Lower lobe of right lung (tissue), 2 donors: ENCODE measurements at places on chromosomes 7 and 10. TPM values are rescaled to one million over a fixed set of nuclear protein-coding genes. Genes with fewer than 3 reads are reported as not detected.
A peak's percentile ranks its signal among the peaks of the same experiment; 100 is the strongest.

The C7orf57 gene
- 1.6 TPM for total RNA-seq

DNA sequence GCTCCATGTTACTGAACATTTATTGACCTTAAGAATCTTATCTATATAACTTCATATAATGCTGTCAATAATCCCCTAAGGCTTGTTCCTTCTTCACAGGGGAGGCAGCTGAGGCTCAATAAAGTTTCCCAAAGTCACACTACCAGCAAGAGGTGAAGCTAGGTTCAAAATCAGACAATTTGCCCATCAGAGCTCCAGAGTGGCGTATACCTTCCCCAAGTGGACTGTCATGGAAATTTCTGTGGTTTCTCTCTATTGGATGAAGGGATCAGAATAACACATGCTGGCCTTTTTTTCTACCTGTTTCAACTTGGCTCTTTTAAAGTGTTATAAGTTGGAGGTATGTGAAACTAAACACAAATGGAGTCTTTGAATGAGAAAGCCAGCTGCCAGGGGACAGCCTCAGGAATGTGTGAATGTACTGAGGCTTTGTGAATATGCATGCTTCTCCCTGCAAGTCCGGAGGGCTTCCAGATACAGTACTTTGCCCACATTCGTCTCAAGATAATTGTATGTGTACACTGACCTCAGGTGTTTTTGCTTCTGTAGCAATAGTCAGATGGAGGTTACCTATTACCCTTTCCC lies 656.3 kb upstream of the CELF2 start:
- no peak overlapping the region for H3K4me3 ChIP-seq
- H3K27me3 ChIP-seq = no peaks in the 10 kb centered on the region
- no peaks in the 10 kb centered on the region for H3K36me3 ChIP-seq
- no peak for DNase-seq

- no peaks in the 10 kb centered on the region for H3K36me3 ChIP-seq
- H3K4me3 ChIP-seq = no peak overlapping the region
- no peak overlapping the region for H3K27ac ChIP-seq
- peaks cover 9% of the 10 kb centered on the region for H3K27me3 ChIP-seq
- peak; percentile 51 for DNase-seq
- H3K4me1 ChIP-seq = no peaks in the 10 kb centered on the region
Observed at GRCh38 chr7:101410743-101411507, 48.2 kb downstream of the COL26A1 start.

The C10orf105 gene
- total RNA-seq = 0.32 TPM

The VPS37D gene
- total RNA-seq = 1.3 TPM

DNA sequence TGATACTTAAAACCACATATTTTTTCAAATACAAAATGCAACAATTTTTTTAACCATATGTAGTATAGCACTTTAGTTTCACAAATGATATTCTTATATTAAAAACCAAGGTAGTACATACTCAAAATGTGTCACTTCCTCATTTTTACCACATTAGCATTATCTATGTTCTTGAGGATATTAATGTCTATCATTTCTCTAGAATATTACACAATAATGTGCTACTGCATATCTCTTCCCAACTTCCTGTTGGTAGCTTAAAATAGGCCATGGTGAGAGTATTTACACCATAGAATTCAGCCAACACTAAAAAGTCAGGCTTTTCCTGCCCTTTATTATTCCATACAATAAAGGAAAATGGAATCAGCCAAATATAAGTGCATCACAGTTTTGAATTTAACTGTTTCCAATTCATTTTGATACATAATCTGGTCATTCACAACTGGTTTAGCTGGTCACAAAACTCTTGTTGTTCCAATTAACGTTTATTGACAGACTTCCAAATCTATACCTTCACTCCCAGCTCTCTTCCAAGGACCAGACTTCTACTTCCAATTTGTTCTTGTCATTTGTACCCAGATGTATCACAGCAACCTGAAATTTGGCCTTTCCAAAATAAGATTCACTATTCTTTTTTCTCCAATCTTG lies 20.0 kb upstream of the LRRC17 start:
- no peaks in the 10 kb centered on the region for H3K27me3 ChIP-seq
- no peaks in the 10 kb centered on the region for H3K36me3 ChIP-seq
- no peak for DNase-seq

GRCh38 chr7:121398246-121398645 lies 2.1 kb upstream of the FAM3C start:
- H3K27ac ChIP-seq = no peak overlapping the region
- H3K4me3 ChIP-seq = no peak overlapping the region
- H3K4me1 ChIP-seq = peaks cover 12% of the 10 kb centered on the region
- no peak for DNase-seq

The RTKN2 gene
- total RNA-seq = 109 TPM

The MEOX2 gene
- total RNA-seq = 17.1 TPM

- H3K36me3 ChIP-seq = peaks cover 30% of the 10 kb centered on the region
- no peak overlapping the region for H3K4me3 ChIP-seq
- no peak for DNase-seq
- peak overlapping the region; percentile 51 for H3K27ac ChIP-seq
- H3K4me1 ChIP-seq = peaks cover 37% of the 10 kb centered on the region
- H3K27me3 ChIP-seq = no peaks in the 10 kb centered on the region
Observed at GRCh38 chr10:95841661-95842498, 65.9 kb upstream of the CC2D2B start.

- H3K36me3 ChIP-seq = peaks cover 78% of the 10 kb centered on the region
- H3K27me3 ChIP-seq = no peaks in the 10 kb centered on the region
- H3K4me3 ChIP-seq = no peak overlapping the region
- no peak overlapping the region for H3K27ac ChIP-seq
- H3K4me1 ChIP-seq = no peaks in the 10 kb centered on the region
- DNase-seq = no peak
Observed at GRCh38 chr10:35011771-35012191, 78.4 kb downstream of the CUL2 start.

DNA sequence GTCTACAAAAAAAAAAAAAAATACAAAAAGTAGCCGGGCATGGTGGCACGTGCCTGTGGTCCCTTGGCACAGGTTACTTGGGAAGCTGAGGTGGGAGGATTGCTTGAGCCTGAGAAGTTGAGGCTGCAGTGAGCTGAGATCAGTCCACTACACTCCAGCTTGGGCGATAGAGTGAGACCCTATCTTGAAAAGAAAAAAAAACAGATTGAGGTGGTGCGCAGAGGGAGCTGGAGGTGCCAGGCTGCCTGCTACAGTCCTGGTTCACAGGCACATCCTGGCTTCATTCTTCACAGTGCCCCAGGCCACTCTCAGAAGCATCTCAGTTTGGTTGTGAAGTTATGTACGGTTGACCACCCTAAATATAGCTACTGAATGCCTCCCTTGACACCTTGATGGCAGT lies 4.8 kb downstream of the MMP21 start:
- no peak for DNase-seq
- H3K27ac ChIP-seq = no peak overlapping the region
- peaks cover 8% of the 10 kb centered on the region for H3K36me3 ChIP-seq
- no peaks in the 10 kb centered on the region for H3K4me1 ChIP-seq
- no peaks in the 10 kb centered on the region for H3K27me3 ChIP-seq

The UBE3C gene
- 55.7 TPM for total RNA-seq

GRCh38 chr10:95450188-95450587 lies 111.0 kb downstream of the SORBS1 start:
- no peaks in the 10 kb centered on the region for H3K27me3 ChIP-seq
- no peak overlapping the region for H3K27ac ChIP-seq
- DNase-seq = no peak
- peaks cover 32% of the 10 kb centered on the region for H3K4me1 ChIP-seq
- no peaks in the 10 kb centered on the region for H3K36me3 ChIP-seq
- no peak overlapping the region for H3K4me3 ChIP-seq

GRCh38 chr10:101450277-101451080 lies 96.5 kb downstream of the BTRC start:
- no peak overlapping the region for H3K27ac ChIP-seq
- no peaks in the 10 kb centered on the region for H3K4me1 ChIP-seq
- H3K36me3 ChIP-seq = no peaks in the 10 kb centered on the region
- H3K4me3 ChIP-seq = no peak overlapping the region
- DNase-seq = no peak

The DDIT4 gene
- total RNA-seq = 161 TPM

DNA sequence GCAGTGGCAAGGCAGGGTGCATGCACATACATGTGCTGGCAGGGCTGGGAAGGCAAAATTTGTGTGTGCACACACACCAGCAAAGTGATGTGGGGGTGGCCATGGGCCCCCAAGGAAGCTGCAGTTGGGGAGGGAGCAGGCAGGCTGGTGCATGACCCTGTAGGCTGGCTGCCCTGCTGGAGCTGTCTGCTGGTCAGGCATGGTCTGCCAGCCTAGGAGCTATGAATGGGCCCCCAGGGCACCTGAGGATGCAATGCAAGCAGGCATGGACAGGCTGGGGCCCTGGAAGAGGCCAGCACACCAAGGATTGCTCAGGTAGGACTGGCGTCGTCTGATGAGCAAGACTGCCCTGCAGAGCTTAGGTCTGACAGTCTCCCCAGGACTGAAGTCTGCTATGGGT lies 18.2 kb upstream of the PPP1R3A start:
- no peak for DNase-seq
- H3K27ac ChIP-seq = no peak overlapping the region
- H3K4me1 ChIP-seq = no peaks in the 10 kb centered on the region

GRCh38 chr10:96858706-96859050 lies 26.6 kb downstream of the LCOR start:
- DNase-seq = no peak
- H3K4me1 ChIP-seq = peaks cover 21% of the 10 kb centered on the region
- no peak overlapping the region for H3K27ac ChIP-seq
- no peak overlapping the region for H3K4me3 ChIP-seq
- H3K27me3 ChIP-seq = no peaks in the 10 kb centered on the region
- peaks cover 14% of the 10 kb centered on the region for H3K36me3 ChIP-seq

The AKR1C4 gene
- total RNA-seq = not detected
